ENCODE measurements at places on chromosomes 5 and 9. TPM values are rescaled to one million over a fixed set of nuclear protein-coding genes. Genes with fewer than 3 reads are reported as not detected.

The PDE8B gene
- not detected for polyA plus RNA-seq

The MLANA gene
- polyA plus RNA-seq, result not detected

The OBP2B gene
- not detected for polyA plus RNA-seq

The LRRC26 gene
- polyA plus RNA-seq, result not detected

The ADAMTS16 gene
- not detected for polyA plus RNA-seq

The PRRC2B gene
- polyA plus RNA-seq, result 34.1 TPM

All from IgD-negative memory B cell (primary cell).